ENCODE measurements at places on chromosomes 12 and 14. TPM values are rescaled to one million over a fixed set of nuclear protein-coding genes. Genes with fewer than 3 reads are reported as not detected.

TCL1B gene
- total RNA-seq: 1.2 TPM

B3GNT4 gene
- not detected for total RNA-seq

TAS2R31 gene
- total RNA-seq: 5.3 TPM

SLC6A12 gene
- not detected for total RNA-seq

KRT7 gene
- 0.81 TPM for total RNA-seq

CMTM5 gene
- not detected for total RNA-seq

GLT1D1 gene
- total RNA-seq: not detected

LRP1-AS gene
- not detected for total RNA-seq

LRRC9 gene
- total RNA-seq: not detected

DPF3 gene
- total RNA-seq: 4.3 TPM

MGAT4C gene
- total RNA-seq: not detected

NUAK1 gene
- total RNA-seq: not detected

PMCH gene
- total RNA-seq: not detected

GDF11 gene
- total RNA-seq: 6.4 TPM

SLC7A7 gene
- total RNA-seq: 33.7 TPM

RAD51B gene
- 53.9 TPM for total RNA-seq

ATL1 gene
- 1.4 TPM for total RNA-seq

KRT79 gene
- not detected for total RNA-seq

SLC39A2 gene
- 0.38 TPM for total RNA-seq

TAS2R8 gene
- not detected for total RNA-seq

GARIN6 gene
- not detected for total RNA-seq
